ENCODE measurements at places on chromosomes 13 and 19. TPM values are rescaled to one million over a fixed set of nuclear protein-coding genes. Genes with fewer than 3 reads are reported as not detected.

DNA sequence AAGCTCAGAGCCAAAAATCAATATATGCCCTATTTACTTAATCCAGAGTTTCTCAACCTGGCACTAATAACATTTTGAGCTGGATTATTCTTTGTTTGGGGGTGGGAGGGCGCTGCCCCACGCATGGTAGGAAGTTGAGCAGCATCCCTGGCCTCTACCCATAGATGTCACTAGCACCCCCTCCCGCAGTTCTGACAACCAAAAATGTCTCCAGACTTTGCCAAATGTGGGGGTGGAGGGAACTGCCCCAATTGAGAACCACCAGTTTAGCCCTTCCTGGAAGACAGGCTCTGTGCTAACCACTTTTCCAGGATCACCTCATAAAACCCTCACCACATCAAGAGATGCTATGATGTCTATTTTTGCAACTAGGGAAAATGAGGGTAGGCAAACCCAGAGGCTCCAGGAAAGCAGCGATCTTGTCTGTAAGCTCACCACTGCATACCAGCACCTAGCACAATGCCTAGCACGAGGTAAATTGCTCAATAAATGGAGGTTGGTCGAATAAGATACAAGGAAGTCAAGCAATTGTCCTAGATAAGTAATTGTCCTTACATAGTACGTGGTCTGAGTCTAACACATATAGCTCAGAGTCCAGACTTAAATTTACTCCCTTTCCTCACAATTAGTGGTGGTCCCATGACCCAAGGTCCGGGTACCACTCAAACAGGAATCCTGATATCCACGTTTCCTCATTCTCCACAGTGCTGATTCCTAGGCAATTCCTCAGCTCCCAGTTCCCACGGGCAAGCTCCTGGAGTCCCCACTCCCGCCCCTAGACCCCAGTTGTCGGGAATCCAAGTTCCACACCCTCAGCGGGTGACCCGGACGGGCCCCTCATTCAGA is 892 bp downstream of the TRIR start:
- H3K27me3 ChIP-seq = no peaks in the 10 kb centered on the region
- DNase-seq = no peak
- H3K4me3 ChIP-seq = peak overlapping the region; percentile 54
- H3K27ac ChIP-seq = peak overlapping the region; percentile 88

Gene ERICH4
- total RNA-seq = not detected

- no peaks in the 10 kb centered on the region for H3K4me1 ChIP-seq
- no peaks in the 10 kb centered on the region for H3K27me3 ChIP-seq
- H3K4me3 ChIP-seq = no peak overlapping the region
- no peak overlapping the region for H3K27ac ChIP-seq
Observed at GRCh38 chr19:6227156-6227935, 52.4 kb downstream of the MLLT1 start.

Gene BCAM
- total RNA-seq = 78.4 TPM

DNA sequence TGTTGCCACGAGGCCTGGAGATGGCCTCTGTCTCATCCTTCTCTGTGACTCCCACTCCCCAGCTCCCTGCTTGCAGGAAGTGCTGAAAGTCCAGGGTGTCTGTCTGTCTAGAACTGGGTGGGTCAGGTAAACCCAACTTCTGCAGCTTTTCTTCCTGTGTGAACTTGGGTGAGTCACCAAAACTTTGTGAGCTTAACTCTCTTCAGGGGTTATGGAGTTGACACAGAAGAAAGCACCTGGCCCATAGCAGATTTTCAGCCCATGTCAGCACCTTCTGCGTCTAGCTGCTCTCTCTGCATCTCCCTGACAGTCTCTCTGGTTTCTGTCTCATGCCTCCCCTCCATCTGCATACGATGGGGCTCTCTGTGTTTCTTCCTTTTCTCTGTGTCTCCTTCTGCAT is 4.2 kb upstream of the CACNG7 start:
- no peak overlapping the region for H3K4me3 ChIP-seq
- peaks cover 31% of the 10 kb centered on the region for H3K27me3 ChIP-seq
- DNase-seq = no peak
- no peaks in the 10 kb centered on the region for H3K36me3 ChIP-seq

Gene MYH14
- 22.1 TPM for total RNA-seq

- no peak for DNase-seq
- no peak overlapping the region for H3K4me3 ChIP-seq
- no peak overlapping the region for H3K27ac ChIP-seq
- no peaks in the 10 kb centered on the region for H3K4me1 ChIP-seq
- H3K27me3 ChIP-seq = no peaks in the 10 kb centered on the region
- H3K36me3 ChIP-seq = no peaks in the 10 kb centered on the region
Observed at GRCh38 chr13:100659578-100659977, 15.0 kb downstream of the TMTC4 start.

Gene CPAMD8
- 16.5 TPM for total RNA-seq

DNA sequence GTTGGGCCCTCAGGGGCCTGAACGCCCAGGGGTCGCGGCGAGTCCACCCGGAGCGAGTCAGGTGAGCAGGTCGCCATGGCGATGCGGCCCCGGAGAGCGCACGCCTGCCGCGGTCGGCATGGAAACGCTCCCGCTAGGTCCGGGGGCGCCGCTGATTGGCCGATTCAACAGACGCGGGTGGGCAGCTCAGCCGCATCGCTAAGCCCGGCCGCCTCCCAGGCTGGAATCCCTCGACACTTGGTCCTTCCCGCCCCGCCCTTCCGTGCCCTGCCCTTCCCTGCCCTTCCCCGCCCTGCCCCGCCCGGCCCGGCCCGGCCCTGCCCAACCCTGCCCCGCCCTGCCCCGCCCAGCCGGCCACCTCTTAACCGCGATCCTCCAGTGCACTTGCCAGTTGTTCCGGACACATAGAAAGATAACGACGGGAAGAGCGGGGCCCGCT is at the start of gene CCNA1:
CCNA1 (plus strand) TSS at position 390 of the 439 bp plus-strand sequence. CDS start 562 bp downstream, outside the sequence.
- peak; percentile 42 for DNase-seq
- no peak within 1 kb of the TSS for H3K27ac ChIP-seq
- peak within 1 kb of the TSS; percentile 52 for H3K4me3 ChIP-seq
- no peaks in the 10 kb centered on the region for H3K4me1 ChIP-seq
- no peaks in the 10 kb centered on the region for H3K27me3 ChIP-seq
